ENCODE measurements at places on chromosomes 3 and 15. TPM values are rescaled to one million over a fixed set of nuclear protein-coding genes. Genes with fewer than 3 reads are reported as not detected.

- no peak for DNase-seq
Measured at GRCh38 chr3:56361731-56362130, 106.5 kb downstream of the ERC2 start.

GRCh38 chr3:117510396-117510795, 800.8 kb downstream of the TUSC7 start:
- no peak for DNase-seq

DNA sequence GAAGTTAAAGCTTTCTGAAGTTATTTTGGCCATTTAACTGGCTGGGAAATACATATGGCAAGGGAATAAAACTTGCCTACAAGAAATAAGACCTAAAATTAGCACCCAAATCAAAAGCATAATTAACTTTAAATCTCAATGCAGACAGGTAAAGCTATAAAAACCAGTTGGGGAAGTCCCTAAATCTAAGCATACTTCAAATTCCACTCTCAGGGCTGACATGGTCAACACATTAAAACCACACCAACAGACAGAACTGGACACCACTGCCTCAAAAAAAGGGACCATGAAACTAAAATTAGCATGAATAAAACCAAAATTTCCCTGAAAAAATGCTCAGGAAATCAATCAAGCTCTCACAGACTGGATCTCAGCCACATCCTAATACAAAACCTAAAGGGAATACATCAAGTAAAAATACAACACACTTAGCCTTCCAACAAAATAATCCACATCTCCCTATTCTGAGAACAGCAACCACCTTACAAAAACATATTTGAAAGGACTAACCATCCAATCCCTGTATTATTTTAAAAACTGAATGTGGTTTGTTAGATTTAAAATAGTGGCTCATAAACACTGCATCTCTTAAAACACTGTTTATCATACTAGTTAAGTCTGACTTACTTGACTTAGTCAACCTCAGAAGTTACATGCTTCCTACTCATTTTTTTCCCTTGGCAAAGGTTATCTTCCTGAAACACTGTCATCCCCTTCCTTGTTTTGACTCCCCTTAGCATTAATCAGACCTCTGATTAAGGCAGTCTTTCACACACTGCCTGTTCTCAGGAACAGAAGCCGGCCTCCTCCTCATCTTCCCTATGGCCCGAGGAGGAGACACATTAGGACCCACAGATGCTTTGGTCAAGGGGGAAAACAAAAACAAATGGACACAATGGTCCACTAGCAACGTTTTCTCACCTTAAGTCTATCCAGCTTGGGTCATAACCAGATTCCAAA, 8.3 kb downstream of the TRA2B start:
- no peak for DNase-seq

DNA sequence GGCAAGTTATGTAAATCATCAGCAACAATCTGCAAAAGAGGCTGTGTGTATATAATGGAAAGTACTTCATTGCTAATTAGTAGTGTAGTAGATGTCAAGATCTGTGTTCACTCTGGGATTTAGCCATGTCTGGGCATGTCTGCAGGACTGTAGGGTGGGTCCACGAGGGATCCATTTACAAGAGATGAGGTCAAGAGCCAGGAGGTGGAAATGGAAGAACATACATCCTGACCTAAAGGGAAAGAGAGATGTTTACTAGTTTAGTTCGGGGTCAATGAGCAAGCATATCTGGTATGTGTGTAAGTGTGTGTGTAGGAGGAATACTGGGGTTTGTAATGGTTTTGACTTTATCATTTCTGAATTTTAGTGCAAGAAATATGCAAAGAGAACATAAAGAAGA, 171.5 kb upstream of the NANOGP8 start:
- DNase-seq = no peak

DNA sequence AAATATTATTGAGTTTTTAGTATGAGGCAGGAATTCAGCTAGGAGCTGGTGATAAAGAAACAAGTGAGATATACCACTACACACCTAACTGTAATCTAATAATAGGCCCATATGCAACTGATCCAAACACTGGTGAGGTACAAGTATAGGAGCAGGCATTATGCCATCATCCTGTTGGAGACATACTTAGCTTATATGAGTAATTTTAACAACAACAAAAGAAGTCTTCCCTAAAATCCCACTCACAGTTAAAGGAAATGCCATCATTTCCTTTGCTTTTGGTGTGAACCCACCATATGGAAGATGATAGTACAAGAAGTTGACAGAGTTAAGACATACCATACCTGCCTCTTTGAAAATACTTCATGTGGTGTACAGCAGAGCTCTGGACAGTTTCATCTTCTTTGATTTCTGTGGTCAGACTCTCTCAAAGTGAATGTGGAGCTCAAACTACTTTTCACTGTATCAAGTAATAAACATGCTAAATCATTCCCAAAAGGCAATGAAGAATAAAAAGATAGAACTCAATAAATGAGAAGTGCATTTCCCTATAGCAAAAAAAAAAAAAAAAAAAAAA, 85.5 kb downstream of the CD200R1L start:
- DNase-seq = no peak

- no peak for DNase-seq
Measured at GRCh38 chr15:57686657-57687056, 19.9 kb upstream of the POLR2M start.

- DNase-seq = peak; percentile 70
Measured at GRCh38 chr15:84982301-84982920, 755 bp downstream of the PDE8A start.

GRCh38 chr15:45088801-45089711, 24.9 kb downstream of the DUOX2 start:
- DNase-seq = no peak

DNA sequence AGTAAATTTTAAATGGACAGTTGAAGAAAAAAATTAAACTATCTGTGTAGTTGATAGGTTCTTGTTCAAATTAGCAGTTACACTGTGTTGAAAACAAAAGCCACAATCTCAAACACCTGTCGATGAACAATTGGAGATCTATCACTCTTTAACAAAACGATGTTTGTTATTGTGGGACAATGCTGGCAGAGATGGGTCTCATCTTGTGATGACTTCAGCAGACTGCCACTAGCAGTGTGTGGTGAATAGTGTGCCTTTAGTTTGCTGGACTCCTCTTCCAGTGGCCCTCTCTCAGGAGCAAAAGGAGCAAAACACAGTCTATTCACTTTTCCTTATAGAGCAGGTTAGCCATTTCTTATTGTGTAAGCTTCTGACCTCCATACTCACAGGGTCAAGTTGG, 14.7 kb upstream of the TRIM59 start:
- no peak for DNase-seq

DNA sequence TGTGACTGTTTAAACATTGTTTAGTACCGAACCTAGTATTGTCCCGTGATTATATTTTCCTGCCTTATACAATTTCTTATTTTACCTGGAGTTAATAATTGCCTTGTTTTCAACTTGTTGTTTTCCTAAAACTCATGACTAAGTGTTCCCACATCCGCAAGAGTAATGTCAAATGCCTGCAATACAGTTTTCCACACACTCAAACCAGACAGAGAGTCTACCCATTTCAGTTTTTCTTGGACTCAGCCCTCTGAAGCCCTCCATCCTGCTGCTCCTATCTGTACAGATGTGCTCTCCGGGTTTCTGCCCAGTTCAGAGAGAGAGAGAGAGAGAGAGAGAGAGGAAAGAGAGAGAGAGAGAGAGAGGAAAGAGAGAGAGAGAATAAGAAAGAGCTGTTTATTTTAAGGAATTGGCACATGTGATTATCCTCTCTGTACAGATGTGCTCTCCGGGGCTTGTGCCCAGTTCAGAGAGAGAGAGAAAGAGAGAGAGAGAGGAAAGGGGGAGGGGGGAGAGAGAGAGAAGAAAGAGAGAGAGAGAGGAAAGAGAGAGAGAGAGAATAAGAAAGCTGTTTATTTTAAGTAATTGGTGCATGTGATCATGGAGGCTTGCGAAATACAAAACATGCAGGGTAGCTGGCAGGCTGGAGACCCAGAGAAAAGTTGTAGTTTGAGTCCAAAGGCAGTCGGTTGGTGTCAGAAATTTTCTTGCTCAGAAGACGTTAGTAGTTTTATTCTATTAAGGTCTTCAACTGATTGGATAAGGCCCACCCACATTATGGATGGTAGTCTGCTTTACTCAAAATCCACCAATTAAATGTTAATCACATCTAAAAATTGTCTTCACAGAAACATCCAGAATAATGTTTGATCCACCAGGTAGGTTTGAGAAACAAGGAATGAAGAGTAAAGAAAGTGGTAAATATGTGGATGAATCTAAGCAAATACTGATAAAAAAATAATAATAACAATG, 104.1 kb upstream of the GOLGA8J start:
- no peak for DNase-seq

DNA sequence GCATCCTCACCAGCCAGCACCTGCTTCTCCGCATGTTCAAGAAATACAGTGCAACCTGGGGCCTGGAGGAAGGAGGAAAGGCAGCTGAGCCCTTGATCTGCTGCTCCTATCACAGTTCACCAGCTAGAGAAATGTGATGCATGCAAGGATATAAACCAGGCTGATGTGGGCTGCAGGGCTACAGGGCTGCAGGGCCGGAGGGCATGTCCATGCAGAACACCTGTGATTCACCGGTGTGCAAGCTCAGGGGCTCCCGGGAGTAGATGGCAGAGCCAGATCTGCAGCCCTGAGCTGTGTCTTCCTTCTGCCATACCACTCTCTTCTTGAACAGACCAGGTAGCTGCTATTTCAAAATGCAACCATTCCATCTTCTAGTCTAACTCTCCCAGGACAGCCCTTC, 84.9 kb downstream of the HMG20A start:
- DNase-seq = no peak

- peak; percentile 14 for DNase-seq
Measured at GRCh38 chr15:79811406-79812405, 85.1 kb downstream of the MTHFS start.

DNA sequence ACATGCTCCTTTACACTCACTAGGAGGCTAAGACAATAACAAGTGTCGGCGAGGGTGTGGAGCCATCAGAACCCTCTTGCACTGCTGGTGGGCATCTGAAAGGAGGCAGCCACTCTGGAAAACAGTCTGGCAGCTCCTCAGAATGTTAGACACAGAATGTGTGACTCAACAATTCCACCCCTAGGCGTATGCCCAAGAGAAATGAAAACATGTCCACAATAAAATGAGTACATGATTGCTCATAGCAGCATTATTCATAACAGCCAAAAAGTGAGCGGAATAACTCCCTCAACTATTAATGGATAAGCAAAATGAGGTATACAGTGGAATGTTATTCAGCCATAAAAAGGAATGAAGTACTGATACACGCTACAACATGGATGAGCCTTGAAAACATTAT, 57.8 kb downstream of the WNT7A start:
- DNase-seq = no peak

The LDHAL6B gene
- total RNA-seq = not detected

The HYAL1 gene
- 1.8 TPM for total RNA-seq

The GOLGA8O gene
- 1.5 TPM for total RNA-seq

The GABRB3 gene
- total RNA-seq = 0.48 TPM
